NCI-H82 (cell line): ENCODE measurements at places on chromosomes 11 and 22.
A peak's percentile ranks its signal among the peaks of the same experiment; 100 is the strongest.

- DNase-seq: no peak
Measured at GRCh38 chr11:98771791-98772190, 249.0 kb upstream of the CNTN5 start.

DNA sequence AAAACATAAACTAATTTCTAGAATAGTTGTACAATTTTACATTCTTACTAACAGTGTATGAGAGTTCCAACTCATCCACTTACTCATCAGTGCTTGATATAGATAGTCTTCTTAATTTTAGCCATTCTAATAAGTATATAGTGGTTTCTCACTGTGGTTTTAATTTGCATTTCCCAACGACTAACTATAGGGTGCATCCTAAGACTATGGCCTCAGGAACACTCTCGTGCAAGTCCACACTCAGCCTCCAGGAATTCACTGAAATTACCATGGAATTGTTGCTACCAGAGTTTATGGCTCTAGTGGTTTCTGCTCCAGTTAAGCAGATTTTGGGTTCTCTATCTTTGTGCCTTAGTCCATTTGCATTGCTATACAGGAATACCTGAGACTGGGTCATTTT is 60.1 kb upstream of the GUCY1A2 start:
- no peak for DNase-seq

GRCh38 chr11:106017093-106017492 is 4.9 kb downstream of the MSANTD4 start:
- no peak for DNase-seq

- DNase-seq: no peak
Measured at GRCh38 chr11:122077459-122077858, 38.6 kb downstream of the BLID start.

GRCh38 chr11:67466962-67467771 is 1.9 kb downstream of the TMEM134 start:
- DNase-seq: no peak

GRCh38 chr11:57637626-57638004 is 12.1 kb downstream of the YPEL4 start:
- peak; percentile 49 for DNase-seq

GRCh38 chr11:61524446-61524845 is 15.9 kb downstream of the LRRC10B start:
- no peak for DNase-seq
